ENCODE measurements at places on chromosomes 5 and 9.

- no peak for DNase-seq
Observed at GRCh38 chr9:121217609-121218292, 16.1 kb upstream of the RAB14 start.

- no peak for DNase-seq
Observed at GRCh38 chr9:131387394-131387793, 6.5 kb upstream of the PRRC2B start.

DNA sequence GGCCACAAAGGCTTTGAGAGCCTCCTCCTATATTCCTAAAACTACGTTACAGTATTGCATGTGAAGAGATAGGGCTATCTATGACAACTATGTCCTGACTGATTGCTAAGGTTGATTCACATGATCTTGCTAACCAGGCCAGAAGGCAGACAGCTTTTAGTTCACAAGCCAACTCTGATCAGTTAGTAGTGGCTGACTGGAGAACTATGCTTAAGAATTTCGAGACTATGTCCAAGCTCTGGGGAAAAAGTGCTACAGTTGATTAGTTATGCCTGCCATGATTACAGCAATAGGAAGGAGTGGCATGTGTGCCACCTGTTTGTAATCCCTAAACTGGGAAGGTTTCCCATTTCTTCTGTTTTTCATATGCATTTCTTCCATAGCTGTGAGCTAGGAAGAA is 223.4 kb downstream of the DOCK8 start:
- DNase-seq = no peak

DNA sequence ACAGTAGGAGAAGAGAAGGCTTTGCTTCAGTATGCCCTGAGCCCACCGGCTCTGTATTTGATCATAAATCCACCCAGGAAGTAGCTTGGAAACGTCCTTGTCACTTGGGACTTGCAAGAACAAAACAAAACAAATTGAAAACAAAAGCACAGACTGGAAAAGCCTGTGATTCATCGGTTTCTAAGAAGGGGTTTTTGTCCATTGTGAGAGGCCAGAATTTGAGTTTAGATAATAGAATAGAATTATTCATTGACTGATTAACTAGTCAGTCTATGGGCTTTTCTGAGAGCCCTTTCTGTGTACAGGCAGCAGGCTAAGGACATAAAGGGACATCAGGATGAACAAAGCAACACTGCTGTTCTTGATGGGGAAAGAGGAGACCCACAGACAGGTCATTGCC is 424.8 kb downstream of the IRX1 start:
- DNase-seq = no peak

GRCh38 chr5:157855404-157855994 is 3.4 kb downstream of the CLINT1 start:
- DNase-seq = no peak

DNA sequence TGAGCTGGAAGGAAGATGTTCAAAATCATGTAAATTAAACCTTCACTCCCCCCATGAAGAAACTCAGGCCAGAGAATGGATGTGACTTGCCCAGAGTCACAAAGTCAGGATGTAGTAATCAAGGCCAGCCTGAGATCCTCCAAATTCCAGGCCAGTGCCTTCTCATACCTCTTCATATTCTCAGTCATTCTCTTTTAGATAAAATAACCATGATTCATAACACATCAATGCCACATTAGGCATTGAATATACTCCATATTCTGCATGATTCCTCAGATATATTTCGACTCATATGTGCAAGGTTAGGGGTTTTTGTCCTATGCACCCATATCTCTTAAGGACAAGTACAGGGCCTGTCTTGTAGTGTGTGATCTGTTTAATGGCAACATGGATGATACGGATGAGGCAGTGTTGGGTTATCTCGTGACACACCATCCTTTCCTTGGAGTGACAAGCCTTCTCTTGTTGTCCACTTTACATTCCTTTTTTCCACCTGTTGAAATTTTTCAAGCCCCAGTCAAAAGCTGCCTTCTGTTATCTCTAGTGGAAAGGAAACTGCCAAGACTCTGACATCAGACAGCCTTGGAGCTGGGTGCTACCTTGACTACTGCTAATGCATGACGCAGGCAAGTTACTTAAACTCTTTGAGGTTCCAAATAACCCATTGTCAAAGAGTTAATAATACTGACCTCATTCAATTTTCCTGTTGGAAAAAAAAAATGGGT is 227.5 kb upstream of the NR4A3 start:
- no peak for DNase-seq

All from DMS79 (cell line).